ENCODE measurements at places on chromosomes 4 and X.

- DNase-seq: peak; percentile 26
These were observed 3.1 kb upstream of the P2RY4 start for GRCh38 chrX:70262952-70263567.

- DNase-seq: no peak
These were observed 98.9 kb downstream of the SPRY1 start for GRCh38 chr4:123495530-123495929.

DNA sequence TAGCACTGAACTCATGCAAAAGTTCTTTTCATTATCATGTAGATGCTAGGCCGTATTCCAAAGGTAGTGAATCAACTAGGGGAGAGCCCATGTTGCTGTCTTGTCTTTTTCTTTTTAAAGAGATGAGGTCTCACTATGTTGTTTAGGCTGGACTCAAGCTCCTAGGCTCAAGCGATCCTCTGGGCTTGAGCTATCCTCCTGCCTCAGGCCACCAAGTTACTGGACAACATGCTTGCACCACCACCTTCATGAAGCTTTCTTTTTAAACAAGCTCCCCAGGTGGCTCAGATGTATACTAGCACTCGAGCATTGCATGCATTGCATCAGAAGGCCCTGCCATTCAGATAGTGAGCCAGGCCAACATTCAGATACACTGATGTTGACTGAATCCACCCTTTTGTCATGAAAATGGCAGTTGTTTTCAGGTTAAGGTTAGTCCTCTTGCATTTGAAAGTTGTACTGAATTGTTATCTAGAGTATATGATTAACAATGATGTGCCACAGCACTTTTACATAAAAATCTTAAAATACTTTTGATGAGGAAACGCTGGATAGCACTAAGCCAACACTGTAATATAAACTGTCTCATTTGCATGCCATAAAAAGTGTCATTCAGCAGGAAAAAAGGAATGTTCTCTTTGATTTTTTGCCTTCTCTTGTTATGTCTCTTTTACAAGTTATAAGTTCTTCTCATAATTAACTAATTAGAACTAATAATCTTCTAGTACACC lies 76.7 kb downstream of the FNIP2 start:
- DNase-seq: no peak

- peak; percentile 13 for DNase-seq
These were observed at the start of gene MAPK10 for GRCh38 chr4:86359944-86360478. Gene MAPK10 (minus strand): TSS chr4:86360053.

DNA sequence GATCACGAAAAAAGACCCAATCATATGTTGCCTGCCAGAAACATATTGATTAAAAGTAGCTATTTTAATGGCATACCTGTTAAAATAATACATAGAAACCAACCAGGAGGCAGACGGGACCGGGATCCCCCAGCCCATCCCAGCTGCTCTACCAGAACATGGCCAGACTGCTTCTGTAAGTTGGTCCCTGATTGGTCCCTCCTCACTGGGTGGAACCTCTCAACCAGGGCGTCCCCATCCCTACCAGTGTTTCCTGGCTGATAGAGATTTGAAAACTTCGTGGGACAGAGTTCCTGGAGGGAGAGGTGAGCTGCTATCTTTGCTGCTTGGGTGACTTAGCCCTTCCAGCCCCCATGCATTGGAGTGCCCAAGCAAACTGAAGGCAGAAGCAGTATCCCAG lies 256.2 kb downstream of the TRAM1L1 start:
- no peak for DNase-seq

DNA sequence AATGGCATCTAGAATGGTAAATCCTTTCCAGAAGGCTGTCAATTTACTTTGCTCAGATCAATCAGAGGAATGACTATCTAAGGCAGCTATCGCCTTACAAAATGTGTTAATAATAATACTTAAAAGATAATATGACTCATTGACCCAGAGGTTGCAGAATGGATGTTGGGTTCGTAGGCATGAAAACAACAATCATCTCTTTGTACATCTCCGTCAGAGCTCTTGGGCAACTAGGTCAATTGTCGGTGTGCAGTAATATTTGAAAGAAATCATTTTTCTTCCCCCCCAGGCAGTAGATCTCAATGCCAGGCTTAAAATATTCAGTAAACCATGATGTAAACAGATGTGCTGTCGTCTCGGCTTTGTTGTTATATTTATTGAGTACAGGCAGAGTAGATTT lies 165.1 kb downstream of the CAMK2D start:
- DNase-seq: no peak

DNA sequence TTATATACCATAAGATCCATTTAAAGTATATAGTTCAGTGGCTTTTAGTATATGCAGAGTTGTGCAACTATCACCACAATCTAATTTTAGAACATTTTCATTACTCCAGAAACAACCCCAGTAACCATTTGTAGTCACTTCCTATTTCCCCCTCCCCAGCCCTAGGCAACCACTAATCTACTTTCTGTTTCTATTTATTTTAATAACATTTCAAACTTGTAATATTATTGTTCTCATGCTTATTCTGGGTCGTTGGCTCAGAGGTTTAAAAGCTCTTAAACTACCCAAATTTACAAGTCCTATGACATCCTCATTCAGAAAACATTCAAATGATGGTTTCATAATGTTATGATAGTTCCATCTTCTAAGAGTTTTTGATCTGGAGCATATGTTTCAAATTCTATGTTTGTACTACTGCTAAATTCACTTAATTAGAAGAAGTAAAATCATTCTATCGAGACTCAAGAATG lies 18.4 kb downstream of the XIAP start:
- DNase-seq: no peak

- DNase-seq: no peak
These were observed 150.0 kb downstream of the SPOCK3 start for GRCh38 chr4:167084321-167084720.

DNA sequence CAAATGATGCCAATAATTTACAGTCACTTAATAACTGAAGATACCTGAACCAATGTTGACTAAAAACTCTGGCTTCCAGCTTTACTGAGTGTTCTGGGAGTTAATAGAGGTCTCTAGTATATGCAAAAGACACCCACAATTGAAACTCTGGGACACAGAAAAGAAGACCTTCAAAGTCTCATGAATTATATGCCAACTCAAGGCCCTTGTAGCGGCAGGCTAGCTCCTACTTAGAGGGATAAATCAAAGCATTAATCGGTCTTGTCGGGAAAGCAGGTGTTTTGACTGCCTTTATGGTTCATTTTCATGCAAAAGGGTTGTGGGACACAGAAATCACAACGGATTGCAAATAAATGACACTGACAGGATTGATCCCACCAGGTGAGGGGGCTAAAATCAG lies 55.9 kb downstream of the PCDH18 start:
- DNase-seq: no peak

DNA sequence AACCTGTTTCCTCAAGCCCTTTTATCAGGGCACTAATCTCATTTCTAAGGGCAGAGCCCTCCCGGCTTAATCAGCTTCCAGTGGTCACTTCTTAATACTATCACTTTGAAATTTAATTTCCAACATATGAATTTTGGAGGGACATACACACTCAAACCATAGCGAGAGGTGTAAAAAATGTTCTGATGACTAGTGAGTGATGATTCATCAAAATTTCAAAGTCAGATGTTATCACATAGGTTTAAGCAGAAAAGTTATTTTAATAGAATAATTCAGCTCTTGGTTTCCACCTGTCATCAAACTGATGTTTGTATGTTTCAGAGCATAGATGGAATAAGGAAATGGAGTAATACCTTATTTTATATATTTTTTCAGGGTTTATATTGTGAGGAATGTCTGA lies 161.9 kb downstream of the TLL1 start:
- DNase-seq: no peak

- no peak for DNase-seq
These were observed 438.5 kb downstream of the INPP4B start for GRCh38 chr4:142407596-142407995.

Measured in stimulated activated CD8-positive, alpha-beta memory T cell treated with anti-CD3 and anti-CD28 coated beads, Interleukin-15, amount 100 ng/mL, for 48 hours (primary cell).